ENCODE measurements at places on chromosomes 2 and 18.

- DNase-seq = no peak
Measured at GRCh38 chr2:197869041-197869440, 64.6 kb downstream of the PLCL1 start.

GRCh38 chr18:44816050-44816449 lies 135.4 kb downstream of the SETBP1 start:
- no peak for DNase-seq

DNA sequence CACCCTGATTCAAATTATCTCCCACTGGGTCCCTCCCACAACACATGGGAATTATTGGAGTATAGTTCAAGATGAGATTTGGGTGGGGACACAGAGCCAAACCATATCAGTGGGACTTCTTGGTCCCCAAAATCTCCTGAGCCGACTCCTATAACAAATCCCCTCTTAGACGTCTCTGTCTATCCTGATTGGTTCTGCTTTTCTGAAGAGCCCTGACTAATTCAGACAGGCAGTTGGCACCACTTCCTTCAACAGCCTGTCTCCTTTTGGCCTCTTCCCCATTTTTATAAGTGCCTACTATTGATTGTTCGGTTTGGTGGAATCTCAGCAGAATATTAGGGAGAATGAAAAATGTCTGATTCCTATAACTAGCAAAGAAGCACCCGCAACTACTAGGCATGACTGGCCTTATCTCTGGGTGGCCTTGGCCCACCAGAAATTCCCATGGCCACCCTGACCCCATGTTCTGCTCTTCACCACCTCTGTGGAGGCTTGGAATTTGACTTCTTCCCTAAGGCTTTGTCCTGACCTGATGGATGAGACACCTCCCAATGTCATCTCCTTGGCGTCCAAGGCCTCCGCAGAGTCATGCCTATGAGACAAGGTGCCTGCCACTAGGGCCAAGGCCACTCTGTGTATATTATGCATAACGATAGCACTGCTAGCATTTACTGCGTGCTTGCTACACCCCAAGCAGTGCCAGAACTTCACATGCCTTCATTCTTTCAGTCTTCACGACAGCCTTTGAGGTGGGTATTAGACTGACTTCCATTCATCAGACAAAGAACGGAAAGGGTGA lies 218.9 kb upstream of the COPS8 start:
- no peak for DNase-seq

GRCh38 chr2:238791354-238791753 lies 56.5 kb upstream of the TWIST2 start:
- no peak for DNase-seq

- DNase-seq = no peak
Measured at GRCh38 chr18:26865557-26865956, at the start of gene AQP4. Gene AQP4, minus strand, starts transcription at chr18:26865707. Its CDS starts 18 bp downstream, at chr18:26865689.

GRCh38 chr2:15517793-15518192 lies 43.3 kb downstream of the NBAS start:
- DNase-seq = no peak

DNA sequence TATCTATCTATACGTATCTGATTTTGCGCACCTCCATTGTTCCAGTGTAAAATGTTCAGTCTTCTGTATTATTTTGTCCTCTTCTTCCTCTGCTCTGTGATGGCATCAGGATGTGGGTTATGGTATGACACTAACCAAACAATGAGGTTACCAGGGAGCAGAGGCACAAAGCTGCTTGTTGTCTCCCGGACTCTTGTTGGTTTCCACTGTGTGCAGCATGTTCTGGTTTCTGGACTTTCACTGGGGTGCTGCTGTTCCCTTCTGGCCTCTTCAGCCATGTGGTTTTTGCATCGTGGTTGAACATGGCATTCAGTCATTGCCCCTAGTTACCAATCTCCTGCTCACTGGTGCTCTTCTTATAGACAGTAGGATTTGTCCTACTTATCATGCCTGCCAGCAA lies 665.9 kb downstream of the CBLN2 start:
- no peak for DNase-seq

DNA sequence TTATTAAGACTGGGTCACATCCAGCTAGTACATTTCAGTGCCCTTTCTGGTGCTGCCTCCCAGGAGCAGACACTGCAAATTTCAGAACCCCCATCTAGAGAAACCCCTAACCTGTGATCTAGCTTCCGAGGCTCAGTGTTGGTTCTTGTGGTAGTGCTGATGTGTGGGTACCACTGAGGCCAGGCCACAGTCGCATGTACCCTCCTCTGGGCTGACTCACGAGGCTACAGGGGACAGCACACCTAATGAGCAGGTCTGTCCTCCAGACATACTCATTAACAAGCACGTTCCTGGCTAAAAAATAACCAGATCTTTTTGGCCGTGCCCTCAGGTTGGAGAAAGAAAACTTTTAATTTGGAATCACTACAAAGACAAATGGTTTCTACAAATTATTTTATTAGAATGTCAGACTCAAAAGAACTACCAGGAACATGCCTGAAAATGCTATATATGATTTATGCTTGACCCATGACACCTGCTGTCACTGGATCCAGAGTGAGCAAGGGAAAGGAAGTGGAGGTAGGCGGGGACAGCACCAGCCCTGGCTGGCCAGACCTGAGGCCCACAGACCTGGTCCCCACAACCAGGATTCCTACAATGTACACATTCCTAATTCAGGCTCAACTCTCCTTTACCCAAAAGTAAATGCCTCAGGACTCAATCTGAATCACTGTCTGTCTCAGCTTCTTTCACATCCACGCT lies 8.5 kb downstream of the CIAO1 start:
- no peak for DNase-seq

GRCh38 chr2:103784261-103784660 lies 1022.4 kb downstream of the TMEM182 start:
- no peak for DNase-seq
